H4 (cell line): ENCODE measurements at places on chromosomes 16 and 17.
A peak's percentile ranks its signal among the peaks of the same experiment; 100 is the strongest.

GRCh38 chr16:68991075-68991474 lies 114.4 kb upstream of the HAS3 start:
- DNase-seq = no peak

GRCh38 chr17:8073627-8074484 lies 13.7 kb downstream of the ALOX12B start:
- peak; percentile 37 for DNase-seq

DNA sequence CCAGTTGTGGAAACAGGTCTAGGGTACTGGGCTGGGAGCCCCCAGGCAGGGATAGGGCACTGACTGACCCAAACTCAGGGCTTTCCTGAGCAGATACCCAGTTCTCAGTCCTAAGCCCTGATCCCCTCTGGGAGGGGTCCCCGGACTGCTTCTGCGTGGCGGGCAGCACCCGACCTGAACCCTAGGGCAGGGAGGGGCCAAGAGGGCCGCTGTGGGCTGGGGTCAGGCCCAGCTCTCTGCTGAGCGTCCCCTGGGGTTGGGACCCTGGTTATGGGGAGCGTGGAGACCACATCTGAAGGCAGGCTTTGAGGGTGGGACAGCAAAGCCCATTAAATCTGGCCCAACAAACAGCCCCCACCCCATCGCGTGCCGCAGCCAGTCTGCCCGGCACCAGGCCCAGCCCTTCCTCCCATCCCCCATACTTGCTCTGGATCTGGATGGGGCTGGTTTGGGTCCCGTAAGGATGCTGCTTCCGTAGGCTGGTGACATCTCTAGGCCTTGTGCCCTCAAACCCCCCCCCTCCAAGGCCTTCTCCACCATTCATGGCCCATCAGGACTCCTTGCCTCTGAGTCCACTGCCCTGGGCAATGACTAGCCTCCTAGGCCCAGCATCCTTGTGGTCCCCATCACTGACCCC lies 691 bp upstream of the FAM83G start:
- no peak for DNase-seq

DNA sequence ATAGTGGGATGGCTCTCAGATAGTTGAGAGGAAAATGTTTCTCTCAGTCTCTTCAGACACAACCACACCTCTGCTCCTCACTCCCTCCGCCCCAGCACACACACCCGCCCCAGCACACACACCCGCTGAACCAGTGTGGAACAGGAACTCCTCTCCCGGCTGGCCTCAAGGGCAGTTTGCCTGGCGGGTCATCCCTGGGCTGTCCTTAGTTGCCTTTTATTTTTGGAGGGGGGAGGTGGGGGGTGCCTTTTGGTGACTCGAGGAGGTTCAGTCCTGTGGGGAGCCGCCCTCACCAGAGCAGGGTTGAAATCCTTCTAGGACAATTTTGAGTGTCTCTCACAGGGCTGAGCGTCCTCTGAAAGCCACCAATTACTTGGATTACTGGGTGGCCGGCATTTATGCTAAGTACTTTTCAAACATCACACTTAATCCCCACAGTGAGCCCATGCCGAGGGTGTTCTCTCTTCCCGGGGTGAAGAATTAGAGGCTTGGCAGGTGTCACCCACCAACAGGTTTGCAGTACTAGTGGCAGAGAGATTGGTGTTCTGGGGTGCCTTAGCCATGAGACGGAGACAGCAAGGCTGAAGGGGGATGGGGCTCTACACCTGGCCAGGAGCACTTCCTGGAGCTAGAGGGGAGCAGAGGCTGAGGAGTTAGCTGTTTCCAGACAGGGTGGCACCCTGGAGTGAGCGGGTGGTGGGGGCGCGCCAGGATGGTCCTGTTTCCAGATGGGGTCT lies 2.8 kb downstream of the RASD1 start:
- DNase-seq = no peak

GRCh38 chr17:20234276-20234675 lies 225.1 kb downstream of the SPECC1 start:
- DNase-seq = no peak

DNA sequence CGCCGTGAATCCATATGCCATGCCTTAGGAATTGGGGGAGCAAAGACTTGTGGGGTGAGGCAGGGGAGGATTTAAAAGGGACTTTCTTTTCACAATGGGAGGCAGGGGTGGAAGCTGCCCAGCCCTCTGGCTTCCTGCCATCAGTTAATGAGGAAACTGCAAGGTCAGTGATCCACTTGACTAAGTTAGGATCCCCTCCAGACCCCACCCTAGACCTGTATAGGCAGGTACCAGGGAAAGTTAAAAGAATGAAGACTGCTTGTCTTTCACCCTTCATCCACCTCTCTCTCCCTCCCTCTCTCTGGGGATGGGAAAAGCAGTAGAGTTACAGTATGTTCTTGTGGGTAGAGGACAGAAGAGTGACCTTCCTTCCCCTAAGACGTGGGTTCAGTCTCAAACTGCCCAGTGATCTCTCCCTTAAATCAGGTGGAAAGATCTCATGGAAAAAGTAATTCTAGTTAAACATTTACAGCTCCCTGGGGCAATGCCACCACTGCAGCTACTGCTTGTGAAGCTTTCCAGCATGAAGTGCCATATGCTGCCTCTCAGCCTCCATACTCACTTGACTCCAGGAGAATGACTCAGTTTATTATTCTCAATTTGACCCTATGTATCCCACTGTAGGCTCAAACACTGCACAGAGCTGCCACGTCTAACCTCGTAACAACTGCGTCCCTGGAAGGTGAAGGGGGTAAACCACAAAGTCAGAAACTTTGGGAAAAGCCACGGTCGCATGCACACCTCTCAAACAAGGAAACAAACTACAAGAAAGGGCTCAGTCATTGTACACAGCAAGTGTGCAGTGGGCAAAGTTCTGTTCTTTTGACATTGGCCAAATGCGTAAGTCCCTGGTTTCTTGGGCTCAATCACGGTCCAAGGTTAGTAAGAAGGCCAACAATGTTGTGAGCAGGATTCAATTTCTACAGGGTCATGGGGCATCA lies 1.2 kb downstream of the COA3 start:
- no peak for DNase-seq

DNA sequence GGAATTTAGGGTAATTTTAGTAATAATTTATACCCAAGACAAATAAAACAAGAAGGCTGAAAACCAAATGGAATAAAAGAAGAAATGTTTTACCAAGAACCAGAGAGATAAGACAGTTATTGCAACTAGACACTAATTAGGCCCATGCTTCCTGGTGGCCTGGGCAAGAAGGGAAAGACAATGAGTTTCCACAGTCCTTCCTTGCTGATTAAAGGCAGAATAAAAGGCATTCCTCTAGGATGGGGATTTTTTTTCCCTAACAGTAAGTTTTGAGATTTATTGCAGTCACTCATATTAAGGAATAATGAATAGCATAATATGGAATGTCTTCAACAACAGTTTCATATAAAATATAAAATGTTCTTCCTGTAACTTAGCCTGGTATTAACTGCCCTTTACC lies 41.5 kb downstream of the TOM1L2 start:
- no peak for DNase-seq

DNA sequence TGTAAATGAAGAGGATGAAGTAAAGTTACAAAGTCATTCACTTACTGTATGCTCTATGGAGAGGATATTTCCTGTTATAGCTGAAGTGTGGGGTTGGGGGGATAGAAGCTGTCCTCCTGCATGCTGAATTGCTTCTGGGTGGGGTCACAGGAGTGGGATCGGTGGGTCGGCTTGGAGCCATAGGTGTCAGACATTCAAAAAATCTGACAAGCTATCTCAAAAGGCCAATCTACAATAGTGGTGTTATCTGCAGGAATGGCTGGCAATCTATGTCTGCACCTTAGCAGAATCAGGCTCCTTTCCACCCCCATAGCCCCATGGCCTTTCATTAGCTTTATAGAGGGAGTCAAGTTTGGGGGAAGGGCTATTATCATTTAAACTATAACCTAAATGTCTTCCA lies 104.9 kb downstream of the ABCC12 start:
- no peak for DNase-seq

DNA sequence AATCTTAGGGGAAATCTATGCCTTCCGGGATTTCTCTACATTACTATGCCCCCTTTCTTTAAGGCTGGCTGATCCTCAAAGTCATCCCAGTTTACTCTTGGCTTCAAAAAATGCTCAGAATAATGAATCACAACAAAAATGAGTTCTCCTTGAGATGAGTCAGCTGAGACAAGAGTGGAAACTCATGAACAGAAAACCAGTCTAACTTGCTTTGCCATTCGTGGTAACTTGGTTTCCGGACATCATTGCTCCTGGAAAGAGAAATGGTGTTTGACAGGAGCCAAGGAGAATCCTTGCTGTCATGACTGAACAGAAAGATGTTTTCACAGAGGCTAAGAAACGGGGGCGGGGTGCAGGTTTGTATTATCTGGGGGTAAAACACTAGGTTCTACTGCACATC lies 435.6 kb upstream of the DYNLRB2 start:
- no peak for DNase-seq

DNA sequence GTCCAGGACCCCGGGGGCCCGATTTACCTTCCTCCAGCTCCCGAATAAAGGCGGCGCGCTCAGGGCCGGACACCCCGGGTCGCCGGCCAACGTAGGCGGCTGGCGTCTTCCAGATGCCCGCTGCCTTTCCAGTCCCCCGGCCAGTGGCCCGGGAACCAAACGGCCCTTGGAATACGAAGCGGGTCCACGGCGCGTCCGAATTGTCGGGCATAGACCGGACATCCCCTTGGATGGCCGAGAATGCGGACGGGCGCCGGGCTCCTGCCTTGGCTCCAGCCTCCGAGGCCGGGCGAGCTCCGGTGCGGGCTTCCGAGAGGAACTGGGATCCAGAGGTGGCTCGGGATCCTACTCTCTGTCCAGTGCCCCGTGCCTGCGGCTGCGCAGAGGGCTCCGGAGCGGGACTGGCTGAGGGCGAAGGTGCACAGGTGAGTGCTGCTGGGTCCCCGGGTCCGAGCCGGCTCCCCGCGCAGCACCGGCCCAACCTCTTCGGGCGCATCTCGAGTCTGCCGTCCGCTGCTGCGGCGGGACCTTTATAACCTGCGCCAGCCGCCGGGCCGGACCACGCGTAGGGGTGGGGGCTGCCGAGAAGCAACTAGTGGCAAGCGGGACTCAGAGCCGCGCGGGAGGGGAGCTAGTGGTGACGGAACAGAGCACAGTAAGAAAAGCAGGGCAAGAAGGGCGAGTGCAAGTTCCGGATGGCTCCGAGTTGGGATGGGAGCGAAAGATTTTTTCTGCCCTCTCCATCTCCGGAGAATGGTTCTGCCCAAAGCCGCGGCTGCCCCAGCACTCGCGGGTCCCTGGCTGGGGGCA lies at the start of gene HAP1:
Gene HAP1, minus strand, starts transcription at position 505 of the 810 bp plus-strand sequence. Its CDS starts 9 bp downstream, at position 496.
- DNase-seq = no peak

DNA sequence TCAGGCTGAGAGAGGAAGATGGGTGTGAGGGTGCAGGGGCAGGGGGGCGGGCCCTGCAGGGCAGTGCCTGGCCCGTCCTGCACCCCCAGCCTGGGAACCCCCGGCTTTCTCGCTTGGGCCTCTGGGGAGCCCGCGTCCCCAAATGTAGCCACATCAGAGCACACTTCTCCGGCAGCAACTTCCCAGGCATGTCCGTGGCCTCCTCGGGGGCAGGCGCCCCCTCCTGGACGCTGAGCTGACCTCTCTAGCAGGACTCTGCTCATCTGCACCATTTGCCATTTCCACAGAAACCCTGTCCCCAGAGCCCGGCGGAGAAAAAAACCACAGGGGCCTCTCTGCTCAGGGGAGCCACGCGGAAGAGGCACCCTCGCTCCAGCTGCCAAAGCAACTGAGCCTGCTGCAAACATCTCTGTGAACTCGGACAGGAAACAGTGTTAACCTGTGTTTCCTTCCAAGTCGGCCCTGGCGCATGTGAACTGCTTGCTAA lies 63.4 kb downstream of the KLHDC4 start:
- no peak for DNase-seq

DNA sequence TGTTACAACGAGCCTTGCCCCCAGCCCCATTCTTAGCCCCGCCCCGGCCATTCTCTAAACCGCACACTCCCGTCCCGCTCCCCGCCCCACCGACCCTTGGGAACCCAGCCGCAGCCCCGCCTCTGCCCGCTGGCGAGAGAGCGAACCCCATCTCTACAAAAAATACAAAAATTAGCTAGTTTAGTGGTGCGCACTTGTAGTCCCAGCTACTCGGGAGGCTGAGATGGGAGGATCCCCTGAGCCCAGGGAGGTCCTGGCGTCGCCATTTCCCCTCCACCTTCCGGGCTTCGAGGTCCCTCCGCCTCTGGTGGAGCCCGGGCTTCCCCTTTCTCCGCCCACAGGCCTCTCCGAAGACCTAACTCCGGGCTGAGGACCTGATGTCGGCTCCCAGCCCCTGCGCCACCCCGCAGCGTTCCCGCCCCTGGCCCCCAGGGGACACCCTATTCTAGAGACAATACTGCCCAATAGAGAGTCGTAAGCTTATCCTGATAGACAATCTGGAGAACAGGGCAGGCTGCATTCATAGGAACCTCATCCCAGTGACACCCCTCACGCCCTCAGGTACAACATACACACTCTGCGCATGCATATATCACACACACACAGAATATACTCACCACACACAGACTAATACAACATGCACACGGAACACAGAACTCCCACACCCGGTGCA lies 480 bp upstream of the PROCA1 start:
- no peak for DNase-seq

DNA sequence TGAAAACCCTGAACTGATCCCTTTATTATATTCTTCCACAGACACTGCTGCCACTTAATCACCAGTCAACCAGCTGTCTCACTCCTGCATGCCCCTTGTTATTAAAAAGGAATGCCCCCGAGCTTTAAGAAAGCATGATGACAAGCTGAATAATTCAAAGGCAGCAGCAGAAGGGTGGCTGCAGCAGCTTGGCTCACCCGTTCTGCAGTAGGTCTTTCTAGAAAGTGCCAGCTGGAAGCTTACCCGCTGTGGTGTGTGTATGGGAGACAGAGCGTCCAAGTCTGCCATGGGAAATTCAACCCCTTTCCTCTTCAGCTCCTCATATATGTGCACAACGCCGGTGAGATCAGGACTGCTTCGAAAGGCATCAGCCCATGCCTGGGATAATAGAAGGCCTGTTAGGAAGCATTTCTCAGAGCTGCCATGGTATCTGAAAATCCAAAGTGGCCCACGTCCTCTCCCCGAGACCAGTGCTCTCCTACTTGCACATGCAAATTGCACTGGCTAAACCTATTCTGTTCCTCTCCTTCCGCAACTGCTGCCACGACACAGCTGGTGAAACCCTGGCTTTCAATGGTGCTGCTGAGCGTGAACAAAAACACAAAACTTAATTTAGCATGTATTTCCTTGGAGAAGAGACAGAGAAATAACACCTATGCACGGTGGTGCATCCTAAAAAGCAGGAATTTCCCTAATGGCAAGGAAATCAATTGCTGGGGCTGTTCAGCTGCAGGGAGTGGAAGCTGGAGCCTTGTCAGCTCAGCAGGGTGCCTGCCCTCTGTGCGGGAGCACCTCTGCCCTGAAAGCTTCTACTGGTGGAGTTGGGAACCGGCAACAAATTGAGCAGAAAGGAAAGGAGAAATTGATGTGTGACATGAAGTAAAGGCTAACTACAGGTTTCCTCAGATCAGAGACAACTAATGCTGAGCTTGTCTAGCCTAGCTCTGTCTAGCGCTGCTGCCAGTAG lies 47.9 kb upstream of the SREBF1 start:
- DNase-seq = no peak

- DNase-seq = no peak
Measured at GRCh38 chr17:58381124-58382035, 29.4 kb upstream of the SUPT4H1 start.

GRCh38 chr17:38425031-38425430 lies 3.2 kb upstream of the ARHGAP23 start:
- DNase-seq = no peak

GRCh38 chr16:66515596-66516508 lies 34.1 kb downstream of the TK2 start:
- peak; percentile 60 for DNase-seq
